ENCODE measurements at places on chromosomes 12 and 14.

DNA sequence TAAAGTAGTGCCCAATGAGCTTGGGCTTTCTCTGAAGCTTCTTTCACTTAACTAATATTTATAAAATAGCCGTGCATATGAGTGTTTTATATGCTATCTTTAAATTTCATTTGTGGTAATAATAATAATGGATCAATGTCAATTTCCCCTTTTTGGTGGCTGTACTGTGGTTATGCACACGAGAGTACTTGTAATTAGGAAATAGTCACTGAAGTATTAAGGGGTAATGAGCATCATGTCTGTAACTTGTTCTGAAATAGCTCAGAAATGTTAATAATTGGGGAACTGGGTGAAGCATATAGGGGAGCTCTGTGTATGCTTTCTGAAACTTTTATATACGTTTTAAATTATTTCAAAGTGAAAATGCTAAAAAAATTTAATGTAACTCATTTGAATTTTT lies 7.0 kb upstream of the RNASE8 start:
- no peak for DNase-seq

- no peak for DNase-seq
Measured at GRCh38 chr14:48690349-48690748, 895.8 kb downstream of the RPS29 start.

GRCh38 chr14:49464885-49465284 lies 121.3 kb downstream of the RPS29 start:
- DNase-seq: no peak

- no peak for DNase-seq
Measured at GRCh38 chr12:66964629-66965028, 285.8 kb upstream of the GRIP1 start.

DNA sequence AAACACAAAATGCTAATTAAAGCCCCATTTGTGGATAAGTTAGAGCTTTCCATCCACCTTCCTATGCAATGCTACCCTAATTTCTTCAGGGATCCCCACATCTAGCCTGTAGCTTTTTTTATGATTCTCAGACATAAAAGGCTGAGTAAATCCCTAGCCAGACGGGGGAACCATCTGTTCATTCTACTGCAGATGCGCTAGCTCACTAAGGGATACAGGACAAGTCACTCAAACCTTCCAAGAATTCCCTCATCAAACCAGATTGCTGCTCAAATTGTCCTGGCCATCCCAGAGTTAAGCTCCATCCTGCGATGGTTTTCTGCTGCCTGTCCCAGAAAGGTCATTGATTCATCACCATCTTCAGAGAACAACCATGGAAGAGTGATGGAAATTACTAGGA lies 56.7 kb downstream of the MYRFL start:
- no peak for DNase-seq

- DNase-seq: no peak
Measured at GRCh38 chr14:47976139-47976538, 300.7 kb upstream of the MDGA2 start.

GRCh38 chr12:23375621-23376020 lies 573.8 kb downstream of the SOX5 start:
- no peak for DNase-seq

DNA sequence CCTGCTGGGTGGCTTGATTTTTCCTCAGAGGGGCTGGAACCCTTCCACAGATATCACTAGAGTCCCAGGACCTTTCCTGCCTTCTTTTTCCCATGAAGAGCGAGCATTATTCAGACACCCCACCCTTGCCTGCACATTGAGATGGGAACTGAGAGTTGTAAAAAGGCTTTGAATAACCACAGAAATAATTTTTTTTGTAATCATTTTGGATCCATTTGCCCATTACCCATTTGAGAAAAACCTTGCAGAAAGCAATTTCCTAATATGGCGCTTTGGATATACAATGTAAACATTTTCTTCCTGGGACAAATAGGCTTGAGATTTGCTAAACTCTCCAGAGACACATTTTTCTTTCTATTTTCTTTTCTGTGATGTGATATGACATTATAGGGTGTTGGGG lies 250.6 kb downstream of the MSRB3 start:
- no peak for DNase-seq

DNA sequence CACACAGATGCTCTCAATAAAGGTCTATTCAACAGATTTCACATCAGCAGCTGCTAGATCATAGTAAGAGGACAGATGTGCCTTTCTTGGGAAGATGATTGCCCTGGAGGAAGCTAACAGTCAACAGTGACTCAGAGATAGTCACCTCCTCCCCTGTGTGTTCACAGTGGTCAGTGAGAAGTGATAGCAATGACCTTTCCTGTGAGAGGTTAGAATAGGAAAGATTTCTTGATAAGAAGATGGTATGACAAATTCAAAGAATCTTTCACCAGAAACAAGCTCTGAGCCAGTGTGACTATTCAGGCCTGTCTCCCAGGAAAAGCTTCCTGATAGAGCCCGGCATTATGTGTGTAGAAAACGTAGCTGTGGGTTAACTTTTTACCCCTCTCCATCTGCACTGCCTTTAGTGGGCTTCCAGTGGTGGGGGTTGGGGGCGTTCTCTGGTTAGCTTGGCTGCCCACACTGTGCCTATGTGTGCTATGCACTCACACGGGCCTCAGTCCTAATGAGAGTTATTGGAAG lies 66.4 kb upstream of the ARHGAP5 start:
- peak; percentile 93 for DNase-seq

- DNase-seq: peak; percentile 65
Measured at GRCh38 chr12:66693901-66694513, 15.1 kb upstream of the GRIP1 start.

- no peak for DNase-seq
Measured at GRCh38 chr12:110270125-110270962, 10.7 kb upstream of the ATP2A2 start.

- DNase-seq: no peak
Measured at GRCh38 chr12:55699471-55700055, 8.1 kb downstream of the ITGA7 start.
